ENCODE measurements at places on chromosomes 6 and 20.

GRCh38 chr20:44911264-44911921 lies 1.5 kb downstream of the PABPC1L start:
- peak; percentile 71 for DNase-seq

DNA sequence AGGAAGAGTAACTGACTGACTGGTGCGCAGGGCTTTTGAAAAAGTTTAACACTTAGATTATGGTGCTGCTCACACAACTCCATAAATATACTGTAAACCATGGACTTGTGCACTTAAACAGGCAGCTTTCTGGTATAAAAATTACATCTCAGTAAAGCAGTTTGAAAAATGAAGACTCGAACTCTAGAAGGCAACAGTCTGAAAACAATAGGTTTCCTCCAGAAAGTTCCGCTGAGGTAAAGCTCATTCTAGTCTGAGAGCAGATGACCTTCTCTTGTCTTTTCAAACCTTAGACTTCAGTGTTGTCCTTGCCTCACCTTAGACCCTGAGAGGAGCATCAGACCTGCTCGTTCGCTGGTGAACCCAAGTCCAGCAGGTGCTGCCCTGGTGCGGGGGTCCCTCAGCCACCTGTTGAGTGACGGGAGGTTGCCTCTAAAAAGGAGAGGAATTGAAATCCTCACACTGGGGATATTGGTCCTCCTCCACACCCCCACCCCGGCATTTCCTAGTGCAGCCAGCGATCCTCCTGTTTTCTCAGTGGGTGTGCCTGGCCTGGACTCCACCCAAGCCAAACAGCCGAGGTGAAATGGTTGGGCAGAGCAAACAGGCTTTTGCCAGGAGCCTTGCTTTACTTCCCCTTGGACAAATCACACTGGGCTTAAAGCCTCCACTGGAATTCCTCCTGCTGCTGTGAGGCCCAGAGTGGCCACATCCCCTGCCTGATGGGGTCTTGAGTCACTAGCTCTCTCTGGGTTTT lies 14.7 kb upstream of the PYGB start:
- peak; percentile 91 for DNase-seq

- DNase-seq: no peak
Observed at GRCh38 chr6:75874224-75874623, 125.2 kb downstream of the MYO6 start.

DNA sequence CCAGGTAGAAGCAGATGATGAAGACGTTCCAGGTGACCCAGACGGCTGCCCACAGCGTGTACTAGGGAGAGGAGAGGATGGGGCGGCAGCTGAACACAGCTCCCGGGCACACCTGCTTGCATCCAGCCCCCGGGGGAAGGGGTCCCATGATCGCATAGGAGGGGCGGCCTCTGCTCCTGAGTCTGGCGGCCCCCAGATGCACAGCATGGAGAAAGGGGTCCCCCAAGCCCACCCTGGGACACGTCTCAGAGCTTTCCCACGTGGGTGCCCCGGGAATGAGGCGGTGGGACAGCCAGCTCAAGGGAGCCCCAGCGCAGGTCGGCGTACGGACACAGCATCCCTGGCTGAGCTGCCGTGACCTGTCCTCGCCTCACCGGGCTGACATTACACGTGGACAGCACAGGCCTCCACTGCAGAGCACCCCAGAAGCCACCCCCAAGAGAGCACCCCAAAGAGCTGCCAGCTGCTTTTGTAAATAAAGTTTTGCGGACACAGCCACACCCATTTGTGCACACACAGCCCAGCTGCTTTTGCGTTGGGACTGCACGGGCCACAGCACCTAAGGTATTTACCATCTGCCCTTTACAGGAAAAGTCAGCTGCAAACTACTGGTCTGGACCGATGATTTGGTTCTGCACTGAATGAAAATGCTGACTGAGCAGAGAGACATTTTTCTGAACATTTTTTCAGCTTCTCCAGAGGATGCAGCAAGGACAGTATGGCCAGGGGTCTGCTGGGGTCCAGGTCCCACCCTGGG lies 5.2 kb downstream of the NKAIN4 start:
- no peak for DNase-seq

DNA sequence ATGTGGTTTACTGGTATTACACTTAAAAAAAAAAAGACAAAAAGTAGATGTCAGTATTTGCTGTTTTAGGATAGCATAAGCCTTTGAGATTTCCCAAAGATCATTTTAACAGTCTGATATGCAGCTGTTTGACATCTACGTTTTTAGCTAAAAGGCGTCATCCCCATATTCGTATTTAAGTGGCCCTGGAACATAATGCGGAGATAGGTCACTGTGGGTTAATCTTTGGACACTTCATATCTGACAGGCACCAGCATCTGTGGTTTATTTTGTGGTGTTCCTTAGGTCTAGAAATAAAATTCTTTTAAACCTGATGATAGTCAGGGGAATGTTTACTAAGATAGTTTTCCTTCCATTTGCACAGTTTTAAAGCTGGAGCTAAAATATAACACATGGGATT lies 313.7 kb downstream of the SOX4 start:
- DNase-seq: no peak

DNA sequence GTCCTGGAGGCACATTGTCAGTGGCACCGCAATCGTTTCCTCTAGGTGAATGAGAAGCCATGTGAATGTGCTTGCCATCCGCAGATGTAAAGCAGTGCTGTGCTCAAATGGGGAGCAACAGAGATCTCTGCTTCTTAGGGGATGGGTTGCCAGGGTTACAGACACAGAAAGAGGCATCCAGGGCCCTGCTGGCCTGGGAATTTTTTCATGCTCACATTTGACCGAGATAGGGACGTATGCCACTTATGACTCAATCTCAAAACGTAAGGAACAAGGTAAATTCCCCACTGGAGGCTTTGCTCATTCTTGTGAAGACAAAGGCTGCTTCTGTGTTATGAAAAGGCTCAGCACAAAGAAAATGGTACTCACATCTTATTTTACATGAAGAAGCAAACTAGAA lies 11.0 kb downstream of the C6orf118 start:
- no peak for DNase-seq

- DNase-seq: no peak
Observed at GRCh38 chr6:89979481-89980119, 85.3 kb downstream of the GJA10 start.

GRCh38 chr6:3355011-3355357 lies 96.2 kb downstream of the PSMG4 start:
- no peak for DNase-seq

DNA sequence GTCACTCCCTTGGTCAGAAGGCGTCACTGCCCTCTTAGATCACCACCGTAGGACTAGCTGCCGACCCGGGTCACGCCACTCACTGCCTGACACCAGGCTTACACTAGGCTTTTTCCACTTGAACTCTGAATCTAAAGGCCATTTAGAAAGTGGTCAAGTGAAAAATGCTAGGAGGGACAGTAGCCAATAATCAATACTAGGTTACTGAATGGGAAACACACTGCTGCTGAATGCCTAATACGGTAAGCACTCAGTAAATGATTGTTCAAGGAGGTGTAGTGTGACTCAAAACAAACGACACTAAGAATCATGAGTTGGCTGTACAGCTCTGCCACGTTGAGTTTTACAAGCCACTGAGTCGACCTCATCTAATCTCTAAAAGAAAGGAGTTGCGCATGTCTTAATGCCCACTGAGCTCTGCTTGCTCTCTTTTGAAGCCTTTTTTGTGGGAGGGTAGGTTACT lies 760 bp upstream of the IBTK start:
- DNase-seq: peak; percentile 87

GRCh38 chr6:96716221-96716620 lies 121.1 kb downstream of the GPR63 start:
- DNase-seq: no peak

GRCh38 chr6:161547617-161548016 lies 273.8 kb upstream of the AGPAT4 start:
- DNase-seq: no peak

- DNase-seq: no peak
Observed at GRCh38 chr20:18279242-18279641, 9.1 kb upstream of the ZNF133 start.

GRCh38 chr6:134585517-134585873 lies 267.6 kb upstream of the SGK1 start:
- DNase-seq: no peak

- no peak for DNase-seq
Observed at GRCh38 chr6:130143709-130144108, 79.0 kb downstream of the SAMD3 start.

- no peak for DNase-seq
Observed at GRCh38 chr6:152372945-152373344, 264.2 kb downstream of the SYNE1 start.

GRCh38 chr6:70389261-70389660 lies 24.0 kb upstream of the FAM135A start:
- no peak for DNase-seq

DNA sequence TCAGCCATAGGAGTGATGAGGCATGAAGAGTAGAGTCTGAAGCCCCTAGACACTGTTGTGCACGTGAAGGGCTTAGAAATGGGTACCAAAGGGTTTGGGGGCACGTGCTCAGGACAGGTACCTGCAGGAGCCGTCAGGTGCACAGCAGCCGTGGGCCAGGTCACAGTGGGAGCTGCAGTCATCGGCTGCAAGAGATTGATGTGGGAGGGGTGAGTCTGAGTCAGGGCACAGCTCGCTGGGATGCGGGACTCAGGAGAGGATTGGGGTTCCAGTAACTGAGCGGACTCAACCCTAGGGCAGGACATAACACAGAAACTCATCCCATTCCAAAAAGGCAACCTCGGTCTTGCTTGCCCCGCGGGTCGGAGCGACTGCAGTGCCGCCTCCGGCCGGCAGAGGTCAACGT lies 1.1 kb downstream of the DLK2 start:
- no peak for DNase-seq

DNA sequence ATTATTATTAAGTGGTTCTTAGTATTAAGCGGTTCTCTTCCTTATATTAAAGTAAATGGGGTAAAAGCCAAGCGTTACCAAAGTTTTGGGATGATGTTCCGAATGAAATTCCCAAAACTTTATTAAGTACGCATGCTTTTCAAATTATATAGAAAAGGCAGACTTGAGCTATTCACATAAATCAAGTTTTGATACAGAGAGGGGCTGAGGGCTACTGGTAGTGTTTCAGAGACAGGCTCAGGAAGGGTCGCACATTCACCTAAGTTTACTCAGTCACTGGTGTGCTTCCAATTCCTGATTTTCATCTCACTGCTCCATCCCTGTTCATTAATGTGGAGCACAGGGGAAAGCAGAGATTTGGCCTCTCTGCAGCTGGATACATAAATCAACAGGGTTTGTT lies 652.2 kb downstream of the QKI start:
- no peak for DNase-seq

DNA sequence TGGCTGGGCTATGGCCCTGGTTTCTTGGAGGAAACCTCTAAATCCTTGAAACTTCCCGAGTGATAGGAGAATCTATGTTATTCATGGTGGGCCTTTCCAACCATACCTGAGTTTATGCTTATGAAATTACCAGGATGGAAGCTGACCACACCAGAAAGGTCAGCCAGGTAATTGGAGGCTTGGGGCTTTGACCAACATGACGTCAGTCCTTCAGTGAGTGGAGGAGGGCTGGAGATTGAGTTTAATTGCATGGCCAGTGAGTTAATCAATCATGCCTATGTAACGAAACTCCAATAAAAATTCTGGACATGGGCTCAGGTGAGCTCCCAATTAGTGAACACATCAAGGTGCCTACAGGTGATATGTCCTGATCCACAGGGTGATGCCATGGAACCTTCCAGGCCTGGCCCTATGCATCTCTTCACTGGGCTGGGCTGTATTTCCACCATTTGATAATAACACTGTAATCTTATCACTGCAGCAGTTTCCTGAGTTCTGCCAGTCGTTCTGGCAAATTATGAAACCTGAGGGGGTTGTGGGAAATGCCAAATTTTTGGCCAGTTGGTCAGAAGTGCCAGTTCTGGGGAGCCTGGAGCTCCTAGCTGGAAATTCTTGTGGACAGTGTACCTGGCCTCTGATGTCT lies 106.5 kb downstream of the CDH26 start:
- no peak for DNase-seq

GRCh38 chr6:46175446-46175845 lies 4.7 kb upstream of the ENPP5 start:
- DNase-seq: no peak

Data from LoVo (cell line).